ENCODE measurements at places on chromosomes 4 and X.

GRCh38 chrX:103453655-103454054 is 65.6 kb downstream of the RAB40A start:
- DNase-seq: no peak

DNA sequence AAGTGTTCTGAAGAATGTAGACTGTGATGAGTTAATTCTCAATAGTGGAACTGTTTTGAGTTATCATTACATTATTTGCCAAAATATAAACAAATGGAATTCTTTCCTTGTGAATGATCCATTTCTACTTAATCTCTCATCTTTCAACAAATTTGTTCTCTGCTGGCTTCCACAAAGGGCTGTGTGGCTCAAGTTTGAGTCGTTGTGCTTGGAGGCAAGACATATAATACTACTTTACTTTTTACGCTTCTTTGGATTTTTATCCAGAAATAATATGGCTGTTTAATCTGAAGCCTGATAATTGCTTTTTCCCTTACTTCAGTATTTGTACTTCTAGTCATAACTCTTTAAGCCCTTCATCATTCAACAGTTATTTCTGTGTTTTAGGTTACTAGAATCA is 169.5 kb downstream of the ARHGAP10 start:
- DNase-seq: no peak

DNA sequence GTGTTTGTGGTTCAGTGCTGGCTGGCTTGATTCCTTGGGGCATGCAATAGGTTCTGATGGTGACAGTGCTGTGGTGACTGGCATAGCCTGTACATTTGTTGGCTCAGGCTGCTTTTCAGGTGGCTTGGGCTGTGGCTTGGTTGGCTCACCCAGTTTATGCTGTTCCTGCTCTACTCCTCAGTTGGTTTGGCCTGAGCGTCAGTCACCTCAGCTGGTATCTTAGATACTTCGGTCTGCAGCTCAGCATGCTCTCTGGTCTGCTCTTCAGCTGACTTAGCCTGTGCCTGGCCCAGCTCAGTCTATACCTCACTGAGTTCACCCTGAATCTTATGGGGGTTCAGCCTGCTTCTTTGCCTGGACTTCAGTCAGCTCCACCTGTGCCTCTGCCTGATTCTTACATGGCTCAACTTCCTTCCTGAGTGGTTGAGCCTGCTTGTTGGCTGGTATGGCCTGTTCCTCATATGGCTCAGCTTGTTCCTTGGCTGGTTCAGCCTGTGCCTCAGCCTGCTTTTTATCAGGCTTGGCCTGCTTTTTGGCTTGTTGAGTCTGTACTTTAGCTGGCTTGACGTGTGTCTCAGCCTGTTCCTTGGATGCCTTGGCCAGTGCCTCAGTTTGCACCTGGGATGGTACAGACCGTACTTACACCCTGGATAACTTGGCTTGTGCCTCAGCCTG is 170.6 kb downstream of the MSN start:
- no peak for DNase-seq

GRCh38 chr4:7207628-7208231 is 15.4 kb downstream of the SORCS2 start:
- no peak for DNase-seq

- DNase-seq: no peak
Observed at GRCh38 chr4:6887591-6888371, 21.8 kb upstream of the TBC1D14 start.

- DNase-seq: no peak
Observed at GRCh38 chrX:75547783-75548182, 24.9 kb upstream of the ZDHHC15 start.

DNA sequence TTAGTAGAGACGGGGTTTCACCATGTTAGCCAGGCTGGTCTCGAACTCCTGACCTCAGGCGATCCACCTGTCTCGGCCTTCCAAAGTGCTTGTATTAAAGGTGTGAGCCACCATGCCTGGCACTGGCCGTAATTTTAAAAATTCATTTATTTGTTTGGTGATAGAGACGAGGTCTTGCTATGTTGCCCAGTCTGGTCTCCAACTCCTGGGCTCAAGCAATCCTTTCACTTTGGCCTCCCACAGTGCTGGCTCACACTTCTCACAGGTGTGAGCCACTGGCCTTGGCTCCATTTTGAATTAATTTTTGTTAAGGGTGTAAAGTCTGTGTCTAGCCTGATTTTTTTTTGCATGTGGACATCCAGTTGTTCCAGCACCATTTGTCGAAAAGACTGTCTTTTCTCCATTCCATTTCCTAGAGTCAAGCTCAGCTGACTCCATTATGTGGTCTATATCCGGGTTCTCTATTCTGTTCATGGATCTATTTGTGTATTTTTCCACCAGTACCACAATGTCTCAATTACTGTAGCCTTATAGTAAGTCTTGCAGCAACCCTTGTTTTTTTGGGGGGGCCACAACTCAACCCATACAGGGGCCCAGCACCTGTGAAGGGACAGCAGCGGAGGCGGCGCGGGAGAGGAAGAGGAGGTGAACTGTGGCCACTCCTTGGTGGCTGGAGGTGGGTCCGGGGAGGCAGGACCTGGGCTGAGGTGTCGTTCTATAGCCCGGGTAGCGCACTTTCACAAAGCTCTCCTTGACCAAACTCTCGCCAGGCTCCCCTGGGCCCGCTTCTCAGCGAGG is 1.5 kb upstream of the NSD2 start:
- DNase-seq: no peak

DNA sequence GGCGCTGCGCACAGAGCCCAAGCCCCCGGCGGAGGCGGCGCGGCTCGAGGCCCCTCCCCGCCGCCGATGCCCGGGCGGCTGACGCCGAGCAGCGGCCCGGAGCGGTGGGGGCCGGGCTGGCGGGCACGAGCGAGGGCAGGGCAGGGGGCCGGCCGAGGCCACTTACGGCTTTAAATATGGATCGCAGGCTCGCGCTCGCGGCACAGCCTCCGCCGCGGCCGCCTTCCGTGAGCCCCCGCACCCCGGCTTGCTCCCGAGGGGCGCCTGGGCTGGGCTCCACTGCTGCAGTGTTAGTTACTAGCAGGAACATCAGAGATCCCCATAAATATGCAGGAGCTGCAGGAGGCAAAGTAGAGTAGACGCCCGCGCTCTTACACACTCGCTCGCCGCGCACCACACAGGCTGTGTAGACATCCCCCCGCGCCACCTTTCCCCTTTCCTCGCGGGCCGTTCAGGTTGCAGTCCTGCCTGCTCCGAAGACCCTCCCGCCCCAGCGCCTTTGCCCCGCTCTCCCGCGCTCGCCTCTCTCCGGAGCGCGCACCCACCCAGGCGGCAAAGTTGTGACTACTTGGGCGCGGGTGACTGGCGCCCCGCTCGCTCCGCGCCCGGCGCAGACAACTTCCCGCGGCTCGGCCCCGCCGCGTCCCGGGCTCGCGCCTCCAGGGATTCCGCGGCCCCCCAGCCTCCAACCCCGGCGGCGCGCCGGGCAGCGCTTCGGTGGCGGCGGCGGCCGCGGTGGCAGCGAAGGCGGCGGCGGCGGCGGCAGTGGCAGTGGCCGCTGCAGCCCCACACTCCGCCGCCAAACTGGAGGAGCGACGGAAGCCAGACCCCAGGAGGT is 152.0 kb upstream of the SLC4A4 start:
- no peak for DNase-seq

- DNase-seq: peak; percentile 61
Observed at GRCh38 chr4:24846716-24847115, 51.3 kb downstream of the SOD3 start.

- DNase-seq: no peak
Observed at GRCh38 chrX:15194146-15194545, 75.7 kb downstream of the ASB9 start.
